EL (cell line): ENCODE measurements at places on chromosomes 1 and 21.

- DNase-seq, result peak; percentile 56
Measured at GRCh38 chr1:35929730-35930592, 944 bp upstream of the AGO3 start.

DNA sequence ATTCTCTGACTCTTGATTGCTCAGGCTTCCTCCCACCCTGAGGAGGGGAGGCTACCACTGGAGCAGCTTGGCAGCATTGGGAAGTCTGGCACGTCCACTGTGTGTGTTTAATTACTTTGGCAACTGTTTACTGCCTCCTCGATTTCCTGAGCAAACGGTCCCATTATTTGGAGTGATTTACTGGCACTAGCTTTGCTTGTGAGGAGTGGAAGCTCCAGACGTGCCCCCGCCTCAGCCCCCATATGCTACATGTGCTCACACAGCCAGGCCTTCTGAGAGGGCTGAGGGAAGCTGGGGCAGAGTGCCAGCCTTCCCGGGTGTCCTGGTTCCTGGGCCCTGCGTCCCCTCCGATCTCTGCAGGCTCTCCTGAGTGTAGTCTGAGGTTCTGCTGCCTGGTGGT lies 306.2 kb downstream of the PTPRU start:
- DNase-seq, result no peak

DNA sequence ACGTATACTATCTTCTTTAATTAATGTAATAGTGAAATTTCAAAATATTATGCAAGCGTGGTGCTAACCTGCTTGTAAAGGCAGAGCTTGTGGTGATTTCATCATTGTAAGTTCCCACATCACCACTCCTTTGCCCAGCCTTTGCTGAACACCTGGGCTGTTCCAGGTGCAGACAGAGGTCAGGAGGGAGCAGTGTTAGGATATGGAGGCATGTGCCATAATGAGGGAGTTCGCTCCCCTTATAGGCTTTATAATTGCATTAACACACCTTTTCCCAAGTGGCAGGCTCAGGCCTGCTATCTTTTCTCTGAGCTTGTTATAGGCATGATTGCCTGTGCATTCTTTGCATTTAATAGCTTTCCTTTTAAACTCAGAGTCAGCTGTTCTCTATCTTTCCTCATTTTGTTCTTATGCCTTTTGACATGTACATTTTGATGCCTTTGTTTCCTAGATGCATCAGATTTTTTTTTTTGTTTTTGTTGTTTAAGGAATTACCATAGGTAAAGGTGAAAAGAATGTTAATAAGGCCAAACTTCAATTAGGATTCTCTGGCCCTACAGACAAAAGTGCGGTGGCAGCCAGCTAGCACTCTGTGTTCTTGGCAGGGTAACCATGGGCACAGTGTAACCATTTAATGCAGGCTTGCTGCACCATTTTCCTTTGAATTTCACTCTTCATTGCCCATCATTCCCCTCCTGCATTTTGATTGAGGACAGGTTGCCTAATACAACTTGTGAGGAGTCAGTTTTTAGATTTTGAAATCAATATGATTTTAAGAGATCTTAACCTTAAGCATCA lies 12.6 kb downstream of the NPL start:
- no peak for DNase-seq

- DNase-seq, result no peak
Measured at GRCh38 chr1:208332774-208333126, 88.6 kb upstream of the PLXNA2 start.

GRCh38 chr1:235972311-235972689 lies 92.6 kb downstream of the NID1 start:
- DNase-seq, result peak; percentile 83

- no peak for DNase-seq
Measured at GRCh38 chr1:243903041-243903440, 53.0 kb upstream of the AKT3 start.

- DNase-seq, result no peak
Measured at GRCh38 chr1:29211086-29212030, 19.4 kb downstream of the MECR start.

- DNase-seq, result peak; percentile 23
Measured at GRCh38 chr1:239952348-239953308, 139.1 kb upstream of the FMN2 start.

- no peak for DNase-seq
Measured at GRCh38 chr1:75423616-75424015, 187.3 kb downstream of the SLC44A5 start.

DNA sequence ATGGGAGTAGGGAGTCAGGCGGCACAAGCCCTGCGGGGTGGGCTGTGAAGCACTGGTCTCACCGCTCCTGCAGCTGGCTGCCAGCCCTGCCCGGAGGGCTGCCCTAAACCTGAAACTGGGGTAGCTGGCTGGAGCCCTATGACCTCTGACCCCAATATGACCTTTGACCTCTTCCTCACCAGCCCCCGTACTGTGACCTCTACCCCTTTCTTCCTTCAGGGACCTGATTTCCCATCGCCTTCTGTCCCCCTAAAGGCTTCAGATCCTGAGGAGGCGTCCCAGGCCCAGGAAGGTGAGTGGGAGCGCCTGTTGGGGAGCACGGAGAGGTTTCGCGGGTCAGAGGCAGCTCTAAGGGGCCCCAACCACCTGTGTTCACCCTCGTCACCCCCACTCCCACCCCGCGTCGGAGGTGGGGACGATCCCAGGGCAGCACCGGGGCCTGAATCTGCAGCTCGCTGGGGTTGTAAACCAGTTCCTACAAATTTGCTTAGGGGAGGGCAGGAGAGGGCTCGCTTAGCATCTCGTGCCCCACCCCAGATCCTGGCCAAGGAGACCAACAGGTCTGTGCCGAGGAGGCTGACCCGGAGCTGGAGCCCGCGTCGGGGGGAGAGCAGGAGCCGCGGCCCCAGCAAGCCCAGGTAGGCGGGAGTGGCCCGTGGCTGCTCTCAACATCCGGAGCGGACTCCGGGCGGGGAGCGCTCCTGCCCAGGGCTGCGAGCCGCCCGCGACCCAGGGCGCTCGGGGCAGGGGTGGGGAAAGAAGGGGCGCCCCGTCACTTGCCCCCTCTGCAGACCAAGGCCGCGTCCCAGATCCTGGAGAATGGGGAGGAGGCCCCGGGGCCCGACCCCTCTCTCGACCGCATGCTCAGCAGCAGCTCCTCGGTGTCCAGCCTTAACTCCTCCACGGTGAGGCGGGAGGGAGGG lies 7.3 kb downstream of the SYTL1 start:
- peak; percentile 38 for DNase-seq

GRCh38 chr1:219152751-219153150 lies 20.9 kb upstream of the LYPLAL1 start:
- no peak for DNase-seq

DNA sequence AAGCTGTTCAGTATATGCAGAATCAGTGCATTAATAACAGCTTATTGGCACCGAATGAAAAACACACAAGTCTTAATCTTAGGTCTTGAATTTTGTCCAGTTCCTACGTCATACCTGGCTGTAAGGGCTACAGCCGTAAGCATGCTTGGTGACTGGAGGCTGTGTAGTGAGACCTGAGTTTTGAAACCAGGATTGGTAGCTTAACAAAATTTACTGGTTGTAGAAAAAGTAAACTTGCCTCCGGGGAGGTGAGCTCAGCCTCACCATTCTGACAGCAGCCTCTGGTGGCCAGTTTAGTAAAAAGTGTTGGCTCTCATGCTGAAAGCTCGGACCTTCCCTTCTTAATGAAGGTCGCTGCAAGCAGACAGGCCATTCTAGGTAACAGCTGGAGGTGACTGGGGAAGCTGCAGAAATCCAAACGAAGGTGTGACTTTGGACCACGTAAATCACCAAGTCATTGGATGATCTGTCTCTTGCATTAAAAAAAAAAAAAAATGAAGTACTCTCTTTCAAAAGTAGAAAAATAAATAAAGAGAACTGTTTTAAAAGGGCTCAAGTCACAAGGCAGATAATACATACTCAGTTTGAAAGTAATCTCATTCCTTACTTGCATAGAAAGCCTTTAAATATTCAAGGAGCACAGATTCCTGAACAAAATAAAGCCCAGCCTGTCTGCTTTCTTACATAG lies 48.9 kb downstream of the HLCS start:
- peak; percentile 43 for DNase-seq

GRCh38 chr1:20887246-20887645 lies 100.1 kb upstream of the HP1BP3 start:
- no peak for DNase-seq

- DNase-seq, result no peak
Measured at GRCh38 chr21:25942135-25942534, 207.4 kb downstream of the GABPA start.

GRCh38 chr21:30340714-30341573 lies 3.5 kb upstream of the KRTAP27-1 start:
- DNase-seq, result no peak

GRCh38 chr1:155241069-155241679 lies 14.1 kb downstream of the ENTREP3 start:
- DNase-seq, result peak; percentile 89

- no peak for DNase-seq
Measured at GRCh38 chr1:44418022-44418673, 13.1 kb downstream of the RNF220 start.

GRCh38 chr1:232524056-232524455 lies 105.9 kb downstream of the SIPA1L2 start:
- DNase-seq, result no peak

- no peak for DNase-seq
Measured at GRCh38 chr1:219359126-219359525, 185.4 kb downstream of the LYPLAL1 start.

GRCh38 chr1:101240041-101240430 lies 3.2 kb downstream of the S1PR1 start:
- DNase-seq, result no peak

DNA sequence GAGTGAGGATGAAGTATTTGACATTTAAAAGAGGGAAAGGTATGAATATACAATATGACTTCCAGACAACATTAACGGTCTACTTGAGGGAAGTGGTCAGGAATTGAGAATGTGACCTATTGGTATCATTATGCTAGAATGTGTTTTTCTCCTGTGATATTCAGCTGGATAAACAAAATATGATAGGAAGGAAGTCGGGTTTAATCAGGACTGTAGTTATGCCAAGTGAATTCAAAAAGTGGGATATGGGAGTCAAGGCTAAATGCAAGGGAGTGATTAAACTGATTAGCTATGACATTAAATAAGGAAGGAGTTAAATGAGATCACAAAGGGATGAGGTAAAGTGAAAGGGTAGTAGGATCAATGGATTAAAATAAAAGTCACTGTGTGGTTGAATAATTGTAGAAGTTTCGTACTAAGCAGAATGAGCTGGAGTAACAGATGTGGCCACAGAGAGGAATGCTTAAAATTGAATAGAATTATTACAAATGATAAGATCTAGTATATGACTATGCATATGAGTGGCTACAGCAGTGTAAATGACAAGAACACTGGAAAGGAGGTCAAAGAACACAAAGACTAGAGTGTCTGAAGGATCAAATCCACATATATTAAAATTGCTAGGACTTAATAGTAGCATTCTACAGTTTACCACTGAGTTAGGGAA lies 62.5 kb downstream of the TRIM33 start:
- no peak for DNase-seq
